Kasumi-1 (cell line): ENCODE measurements at places on chromosomes 13 and 19.

DNA sequence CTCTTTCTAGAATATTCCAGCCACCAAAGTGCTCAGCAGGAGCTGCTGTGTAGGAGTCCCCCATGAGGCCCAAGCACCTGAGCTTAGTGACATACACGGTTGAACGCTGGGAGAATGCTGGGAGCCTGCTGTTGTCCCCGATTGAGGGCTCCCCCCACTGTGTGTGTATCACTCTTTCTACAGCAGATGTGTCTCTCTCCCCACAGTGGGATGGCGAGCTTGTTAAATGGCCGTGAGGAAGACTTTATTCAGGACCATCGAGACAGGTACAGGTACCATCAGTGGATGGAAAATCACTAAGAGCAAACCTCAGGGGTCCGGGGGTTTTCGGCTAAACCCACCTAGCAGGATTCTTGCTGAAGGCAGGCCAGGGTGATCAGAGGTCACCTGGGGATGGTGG is 22.7 kb downstream of the EPN1 start:
- DNase-seq: no peak

GRCh38 chr13:49596221-49596620 is 10.9 kb upstream of the RCBTB1 start:
- no peak for DNase-seq

- DNase-seq: no peak
Measured at GRCh38 chr19:52102782-52103181, 7.2 kb upstream of the ZNF841 start.

GRCh38 chr13:79458436-79458835 is 22.5 kb upstream of the NDFIP2 start:
- no peak for DNase-seq

- DNase-seq: no peak
Measured at GRCh38 chr13:44132710-44133109, 240.9 kb upstream of the SERP2 start.

GRCh38 chr13:49524740-49525501 is 29.2 kb downstream of the PHF11 start:
- no peak for DNase-seq

GRCh38 chr13:77781808-77782207 is 84.3 kb downstream of the SLAIN1 start:
- DNase-seq: no peak

GRCh38 chr19:3387645-3388589 is 21.5 kb downstream of the NFIC start:
- DNase-seq: no peak
